ENCODE measurements at places on chromosomes 4 and X. TPM values are rescaled to one million over a fixed set of nuclear protein-coding genes. Genes with fewer than 3 reads are reported as not detected.

DNA sequence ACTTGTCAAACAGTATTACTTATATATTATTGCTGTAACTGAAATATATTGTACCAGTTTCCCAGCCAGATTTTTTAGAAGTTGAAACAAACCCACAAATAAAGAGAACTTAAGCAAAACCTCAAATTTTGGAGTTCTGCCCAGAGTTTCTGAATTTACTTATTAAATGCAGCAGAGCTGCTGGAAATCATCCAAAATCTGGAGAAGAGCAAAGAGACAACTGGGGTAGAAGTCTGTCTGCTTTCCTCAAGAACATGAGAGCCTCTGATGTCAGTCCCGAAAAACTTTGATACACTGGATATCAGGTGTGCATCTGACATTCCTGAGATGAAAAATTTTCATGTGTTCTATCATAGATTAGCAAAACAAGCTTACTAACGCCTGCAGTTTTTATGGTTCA, 325.9 kb downstream of the NR3C2 start:
- peaks cover 12% of the 10 kb centered on the region for H3K36me3 ChIP-seq
- H3K27ac ChIP-seq = no peak overlapping the region
- DNase-seq = no peak
- no peaks in the 10 kb centered on the region for H3K27me3 ChIP-seq
- no peak overlapping the region for H3K4me3 ChIP-seq

GRCh38 chrX:24480400-24480865, 15.3 kb downstream of the PDK3 start:
- no peaks in the 10 kb centered on the region for H3K27me3 ChIP-seq
- DNase-seq = no peak
- H3K27ac ChIP-seq = no peak overlapping the region
- H3K4me3 ChIP-seq = no peak overlapping the region

DNA sequence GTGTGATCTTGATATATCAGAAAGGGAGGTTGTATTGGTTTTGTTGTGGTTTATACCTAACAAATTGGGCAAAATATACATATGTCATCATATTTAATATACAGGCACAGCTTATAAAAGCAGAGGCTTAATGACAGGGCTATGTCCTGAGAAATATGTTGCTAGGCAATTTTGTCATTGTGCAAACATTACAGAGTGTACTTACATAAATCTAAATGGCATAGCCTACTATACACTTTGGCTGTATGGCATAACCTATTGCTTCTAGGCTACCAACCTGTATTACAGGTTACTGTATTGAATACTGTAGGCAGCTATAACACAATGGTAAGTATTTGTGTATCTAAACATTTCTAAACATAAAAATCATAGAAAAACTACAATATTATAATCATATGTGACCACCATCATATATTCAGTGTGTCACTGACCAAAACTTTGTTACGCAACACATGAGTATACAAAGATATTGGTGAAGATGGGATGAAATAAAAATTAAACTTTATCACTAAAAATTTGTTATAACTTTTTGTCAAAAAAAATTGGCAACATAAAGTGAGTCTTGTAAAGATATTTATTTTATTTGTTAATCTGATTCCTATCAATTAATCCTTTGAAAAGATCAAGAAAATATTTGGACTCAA, 414.0 kb upstream of the HS3ST1 start:
- no peaks in the 10 kb centered on the region for H3K36me3 ChIP-seq
- H3K4me3 ChIP-seq = no peak overlapping the region
- no peak overlapping the region for H3K27ac ChIP-seq
- DNase-seq = no peak
- no peaks in the 10 kb centered on the region for H3K27me3 ChIP-seq

- DNase-seq = no peak
- no peaks in the 10 kb centered on the region for H3K27me3 ChIP-seq
- H3K4me3 ChIP-seq = no peak overlapping the region
- no peaks in the 10 kb centered on the region for H3K4me1 ChIP-seq
These were observed 85.0 kb upstream of the CPEB2 start for GRCh38 chr4:14917298-14917633.

DNA sequence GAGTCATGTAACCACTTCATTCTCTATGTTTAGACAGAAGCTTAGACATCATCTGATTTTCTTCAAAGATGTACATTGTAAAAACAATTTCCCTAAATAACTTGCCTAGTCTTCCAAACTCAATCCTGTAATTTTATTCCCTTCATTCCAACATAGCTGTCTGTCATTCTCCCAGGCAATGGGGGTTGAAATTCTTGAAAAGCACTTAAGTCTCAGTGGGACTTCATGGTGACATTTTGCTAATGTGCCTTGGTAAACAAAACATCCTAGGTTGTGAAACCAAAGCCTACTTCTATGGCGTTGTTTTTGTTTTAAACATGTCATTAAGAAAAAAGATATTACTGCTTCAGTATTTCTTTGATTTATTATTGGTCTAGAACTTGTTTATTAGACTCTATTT, 122.0 kb upstream of the NRK start:
- no peak overlapping the region for H3K27ac ChIP-seq
- DNase-seq = no peak
- no peak overlapping the region for H3K4me3 ChIP-seq
- H3K4me1 ChIP-seq = no peaks in the 10 kb centered on the region

- no peak overlapping the region for H3K27ac ChIP-seq
- no peaks in the 10 kb centered on the region for H3K27me3 ChIP-seq
- H3K4me1 ChIP-seq = no peaks in the 10 kb centered on the region
- no peak overlapping the region for H3K4me3 ChIP-seq
These were observed 588.4 kb upstream of the AMOT start for GRCh38 chrX:113429011-113429410.

- H3K4me3 ChIP-seq = no peak overlapping the region
- H3K27me3 ChIP-seq = no peaks in the 10 kb centered on the region
- no peak overlapping the region for H3K27ac ChIP-seq
- no peaks in the 10 kb centered on the region for H3K4me1 ChIP-seq
These were observed 814 bp upstream of the RBM47 start for GRCh38 chr4:40630335-40631021.

- H3K4me1 ChIP-seq = no peaks in the 10 kb centered on the region
- no peaks in the 10 kb centered on the region for H3K36me3 ChIP-seq
- H3K27me3 ChIP-seq = no peaks in the 10 kb centered on the region
These were observed 157.3 kb downstream of the GBA3 start for GRCh38 chr4:22850055-22850454.

DNA sequence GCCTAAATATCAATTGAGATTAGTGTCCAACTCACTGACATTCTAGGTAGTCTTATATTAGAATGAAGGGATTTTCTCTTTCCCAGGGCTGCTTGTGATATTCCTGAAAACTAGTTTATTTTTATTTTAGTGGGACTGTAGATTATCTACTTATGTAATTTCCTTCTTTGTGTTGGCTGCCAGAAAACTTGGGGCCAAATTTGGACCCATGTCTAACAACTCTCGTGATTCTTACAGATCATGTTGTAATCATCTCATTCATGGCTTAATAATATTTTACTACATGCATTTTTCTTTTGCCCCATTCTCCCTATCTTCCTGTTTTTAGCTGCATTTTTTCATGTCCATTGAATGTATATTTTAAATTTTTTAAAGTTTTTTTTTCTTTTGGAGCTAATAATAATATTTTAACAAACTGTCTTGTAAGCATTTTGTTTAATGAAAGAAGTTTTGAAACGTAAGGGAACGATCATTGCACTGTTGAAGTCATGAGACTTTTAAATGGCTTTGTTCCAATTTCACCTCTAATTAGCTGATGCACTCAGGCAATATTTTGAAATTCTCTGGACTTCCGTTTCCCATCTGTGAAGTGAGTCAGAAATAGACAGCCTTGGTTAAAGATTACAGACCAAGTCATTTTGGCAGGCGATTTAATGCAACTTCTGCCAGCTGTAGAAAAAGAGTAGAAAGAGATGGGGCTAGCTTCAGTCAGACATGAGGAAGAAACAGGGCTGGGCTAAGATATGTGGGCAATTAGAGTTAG, 14.3 kb upstream of the TDO2 start:
- no peaks in the 10 kb centered on the region for H3K27me3 ChIP-seq
- no peaks in the 10 kb centered on the region for H3K4me1 ChIP-seq
- H3K27ac ChIP-seq = no peak overlapping the region
- DNase-seq = no peak
- H3K4me3 ChIP-seq = no peak overlapping the region

GRCh38 chr4:71267244-71267643, 71.6 kb upstream of the SLC4A4 start:
- H3K27ac ChIP-seq = no peak overlapping the region
- no peak overlapping the region for H3K4me3 ChIP-seq
- H3K36me3 ChIP-seq = no peaks in the 10 kb centered on the region
- H3K27me3 ChIP-seq = no peaks in the 10 kb centered on the region

DNA sequence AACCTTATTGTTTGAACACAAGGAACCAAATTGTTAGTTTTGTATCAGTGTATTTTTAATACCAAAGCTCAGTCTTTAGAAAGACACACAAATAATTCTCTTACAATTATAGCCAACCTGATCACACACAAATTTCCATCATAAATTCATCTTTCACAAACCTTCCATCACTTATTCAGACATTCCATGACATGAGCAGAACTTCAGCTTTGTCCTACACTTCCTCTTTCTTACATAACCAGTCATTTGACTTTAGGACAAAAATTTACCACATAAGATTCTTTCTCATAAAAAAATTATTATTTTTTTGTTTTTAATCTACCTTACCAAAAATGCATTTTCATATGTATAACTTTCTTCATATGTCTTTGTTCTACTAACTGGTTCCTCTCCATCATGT, 312.2 kb downstream of the GALNTL6 start:
- no peak overlapping the region for H3K4me3 ChIP-seq
- no peak overlapping the region for H3K27ac ChIP-seq
- no peaks in the 10 kb centered on the region for H3K4me1 ChIP-seq
- no peaks in the 10 kb centered on the region for H3K36me3 ChIP-seq
- no peaks in the 10 kb centered on the region for H3K27me3 ChIP-seq

- H3K4me1 ChIP-seq = no peaks in the 10 kb centered on the region
- H3K36me3 ChIP-seq = no peaks in the 10 kb centered on the region
- no peak for DNase-seq
- no peak overlapping the region for H3K27ac ChIP-seq
These were observed 58.6 kb upstream of the MCF2 start for GRCh38 chrX:139766545-139766983.

DNA sequence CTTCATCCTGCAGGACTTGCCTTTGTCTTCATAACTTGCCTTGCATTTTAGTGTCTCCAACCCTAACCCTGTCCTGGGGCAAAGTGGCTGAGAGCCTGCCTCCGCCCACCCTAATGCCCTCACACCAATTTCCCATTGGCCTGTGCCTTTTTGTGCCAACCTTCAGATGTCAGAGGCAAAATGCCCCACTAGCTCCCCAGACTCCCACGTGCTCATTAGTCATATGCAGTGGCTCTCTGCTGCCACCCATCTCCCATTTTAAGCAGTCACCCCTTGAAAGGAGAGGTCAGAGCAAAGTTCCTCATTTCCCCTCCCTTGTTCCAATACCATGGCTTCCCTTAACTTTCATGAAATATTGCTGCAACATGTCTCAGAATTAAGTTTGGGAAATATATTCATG, 74.8 kb upstream of the PASD1 start:
- H3K27me3 ChIP-seq = no peaks in the 10 kb centered on the region
- H3K27ac ChIP-seq = no peak overlapping the region
- no peak overlapping the region for H3K4me3 ChIP-seq
- no peak for DNase-seq
- no peaks in the 10 kb centered on the region for H3K36me3 ChIP-seq

- H3K27me3 ChIP-seq = no peaks in the 10 kb centered on the region
- H3K4me1 ChIP-seq = no peaks in the 10 kb centered on the region
- H3K36me3 ChIP-seq = no peaks in the 10 kb centered on the region
These were observed 99.5 kb downstream of the NLGN4X start for GRCh38 chrX:6129195-6129594.

- no peak overlapping the region for H3K4me3 ChIP-seq
- H3K27me3 ChIP-seq = no peaks in the 10 kb centered on the region
- DNase-seq = no peak
- H3K27ac ChIP-seq = no peak overlapping the region
These were observed 32.0 kb downstream of the STIM2 start for GRCh38 chr4:26892480-26893150.

DNA sequence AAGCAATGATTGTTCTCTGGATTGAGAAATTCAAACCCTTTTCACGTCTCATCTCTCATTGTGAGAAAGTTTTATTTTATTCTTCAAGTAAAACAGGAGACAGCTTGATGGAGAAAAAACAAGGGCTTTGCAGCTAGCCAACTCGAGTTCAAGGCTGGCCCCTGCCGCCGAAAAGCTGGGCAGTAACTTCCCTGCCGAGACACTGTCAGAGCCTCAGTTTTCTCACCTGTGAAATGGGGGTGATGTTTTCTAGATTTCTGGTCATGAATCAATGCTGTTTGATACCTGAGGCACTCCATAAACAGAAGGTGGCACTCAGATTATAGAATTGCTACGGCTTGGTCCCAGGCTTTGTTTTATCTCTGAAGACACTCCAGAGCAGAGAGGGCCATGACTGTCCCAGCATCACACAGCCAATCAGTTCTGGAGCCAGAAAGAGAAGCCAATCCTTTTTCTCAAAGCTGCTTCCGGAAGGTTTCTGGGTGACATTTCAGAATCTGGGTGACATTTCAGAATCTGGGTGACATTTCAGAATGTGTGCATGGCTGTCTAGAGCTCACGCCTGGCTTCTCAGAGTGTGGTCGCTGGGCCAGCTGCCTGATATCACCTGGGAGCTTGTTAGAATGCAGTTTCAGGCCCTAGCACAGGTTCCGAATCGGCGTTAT, 33.2 kb downstream of the HMX1 start:
- DNase-seq = no peak
- no peak overlapping the region for H3K27ac ChIP-seq
- H3K36me3 ChIP-seq = no peaks in the 10 kb centered on the region
- H3K4me3 ChIP-seq = no peak overlapping the region
- H3K27me3 ChIP-seq = no peaks in the 10 kb centered on the region
- H3K4me1 ChIP-seq = no peaks in the 10 kb centered on the region

DNA sequence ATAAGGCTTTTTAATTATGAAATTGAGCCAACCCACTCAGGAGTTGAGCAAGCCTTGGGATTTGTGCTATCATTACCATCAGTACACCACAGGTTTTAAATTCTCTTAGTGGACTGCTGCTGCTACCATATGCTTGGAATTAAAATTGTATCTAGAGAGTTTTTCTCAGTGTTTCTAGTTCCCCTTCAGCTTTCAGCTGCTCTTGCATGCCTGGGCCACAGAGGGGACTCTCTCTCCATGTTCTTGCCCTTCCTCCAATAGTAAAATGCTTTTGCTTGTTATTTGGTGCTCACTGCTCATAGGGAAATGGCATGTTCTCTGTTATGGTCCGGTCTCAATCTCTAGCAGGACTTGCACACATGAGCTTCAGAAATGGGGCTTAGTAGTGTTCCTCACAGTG, 101.9 kb downstream of the IGSF1 start:
- H3K27ac ChIP-seq = no peak overlapping the region
- no peak overlapping the region for H3K4me3 ChIP-seq
- H3K4me1 ChIP-seq = no peaks in the 10 kb centered on the region
- H3K36me3 ChIP-seq = no peaks in the 10 kb centered on the region

Gene GJB1
- total RNA-seq = not detected

Gene BTK
- total RNA-seq = 7.8 TPM

Gene PAGE1
- not detected for total RNA-seq

Gene IL21
- total RNA-seq = not detected

Gene TADA2B
- 19.2 TPM for total RNA-seq

Gene USP17L25
- not detected for total RNA-seq

Gene JADE3
- total RNA-seq = 5.8 TPM

Gene WDR45
- 66.1 TPM for total RNA-seq

Gene F8A2
- total RNA-seq = not detected

Gene CYP2U1
- 13.8 TPM for total RNA-seq

Data from aorta (tissue), 5 donors.